ENCODE measurements at places on chromosomes 2 and 18.

DNA sequence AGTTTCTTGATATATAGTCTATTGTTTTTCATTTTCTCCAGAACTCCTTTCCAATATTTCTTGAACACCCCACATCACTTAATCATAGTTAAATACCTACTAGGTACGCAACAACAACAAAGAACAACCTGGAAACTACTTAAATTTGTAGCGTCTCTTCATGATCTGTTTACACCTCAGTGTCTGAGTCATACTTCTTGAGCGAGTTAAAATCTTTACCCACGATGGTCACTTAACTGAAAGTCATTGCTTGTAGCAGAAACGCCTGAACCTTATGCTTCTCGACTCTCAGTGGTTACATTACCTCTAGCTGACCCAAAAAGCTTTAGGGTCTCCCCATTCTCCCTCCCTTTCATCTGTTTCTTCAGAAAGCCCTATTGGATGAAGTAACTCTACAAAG, 131.3 kb downstream of the EN1 start:
- DNase-seq: no peak

- DNase-seq: no peak
Observed at GRCh38 chr18:45168866-45169600, 446.2 kb upstream of the SLC14A2 start.

DNA sequence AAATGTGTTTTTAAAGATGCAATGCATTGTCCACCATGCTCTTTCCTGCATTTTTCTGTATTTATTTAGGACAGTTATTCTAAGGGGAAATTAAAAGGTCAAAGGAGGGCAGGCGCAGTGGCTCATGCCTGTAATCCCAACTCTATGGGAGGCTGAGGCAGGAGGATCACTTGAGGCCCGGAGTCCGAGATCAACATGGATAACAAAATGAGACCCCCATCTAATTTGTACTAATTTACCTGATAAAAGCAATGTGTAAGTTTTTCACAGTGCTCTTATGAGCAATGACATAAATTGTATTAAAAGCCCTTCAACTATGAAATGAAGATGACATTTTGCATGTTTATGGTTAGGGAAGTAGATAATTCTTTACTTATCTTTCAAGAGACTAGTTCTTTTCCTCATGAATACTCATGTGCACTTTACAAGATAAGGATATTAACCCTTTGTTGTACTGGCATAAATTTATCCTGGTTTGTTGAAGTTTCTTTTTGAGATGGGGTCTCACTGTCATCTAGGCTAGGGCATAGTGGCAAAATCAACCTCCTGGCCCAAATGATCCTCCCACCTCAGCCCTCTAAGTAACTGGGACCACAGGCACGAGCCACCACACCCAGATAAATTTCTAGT, 9.7 kb downstream of the HSBP1L1 start:
- no peak for DNase-seq

DNA sequence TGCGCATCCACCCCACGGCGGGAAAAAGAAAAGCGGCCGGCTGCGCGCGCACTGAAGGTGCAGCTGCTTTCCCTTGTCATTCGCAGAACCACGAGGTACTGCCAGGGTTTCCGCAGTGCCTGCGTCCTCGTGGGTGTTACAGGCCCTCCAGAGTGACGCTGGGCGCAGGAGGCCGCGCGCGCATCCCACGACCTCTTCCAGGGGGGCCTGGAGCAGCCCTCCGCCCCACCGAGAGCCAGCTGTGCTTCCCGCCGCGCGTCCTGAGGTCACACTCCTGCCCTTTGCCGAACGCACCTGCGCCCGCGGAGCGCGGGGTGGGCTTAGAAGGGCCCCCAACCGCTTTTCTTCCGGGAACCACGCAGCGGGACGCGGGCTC, 378 bp upstream of the IAH1 start:
- peak; percentile 37 for DNase-seq

- no peak for DNase-seq
Observed at GRCh38 chr2:172211512-172211911, 108.8 kb upstream of the DLX2 start.

DNA sequence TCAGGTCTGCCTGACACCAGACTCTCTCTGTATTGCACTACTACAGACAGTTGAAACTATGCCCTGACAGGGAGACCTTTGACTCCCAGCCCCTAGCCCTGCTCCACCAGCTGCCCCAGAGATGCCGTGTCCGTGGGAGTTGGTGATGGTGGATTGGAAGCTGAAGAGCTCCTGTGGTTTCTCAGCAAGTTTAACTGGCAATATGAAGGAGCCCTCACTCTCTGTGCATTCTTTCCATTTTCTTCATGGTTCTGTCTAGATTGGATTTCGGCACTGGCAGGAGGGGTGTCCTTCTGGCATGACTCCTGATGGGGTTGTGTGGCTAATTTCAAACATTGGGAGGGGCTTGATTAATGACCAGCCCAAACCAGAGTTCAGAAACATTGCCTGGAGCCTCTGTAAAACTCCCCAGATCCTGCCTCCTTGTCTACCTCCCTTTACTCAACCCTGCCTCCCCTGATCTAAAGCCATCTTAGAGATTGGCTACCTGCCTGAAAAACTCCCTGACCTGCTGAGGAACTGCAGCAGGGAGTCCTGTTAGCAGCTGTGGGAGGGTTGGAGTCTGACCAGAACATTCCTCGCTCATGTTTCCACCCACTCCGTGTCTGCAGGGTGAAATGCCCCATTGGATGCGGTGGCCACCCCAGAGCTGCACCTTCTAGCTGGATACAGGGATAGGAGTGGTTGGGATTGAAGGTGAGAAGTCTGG, 206.9 kb upstream of the SPRED2 start:
- no peak for DNase-seq

GRCh38 chr2:217222309-217222910, 362.5 kb upstream of the TNP1 start:
- DNase-seq: no peak

DNA sequence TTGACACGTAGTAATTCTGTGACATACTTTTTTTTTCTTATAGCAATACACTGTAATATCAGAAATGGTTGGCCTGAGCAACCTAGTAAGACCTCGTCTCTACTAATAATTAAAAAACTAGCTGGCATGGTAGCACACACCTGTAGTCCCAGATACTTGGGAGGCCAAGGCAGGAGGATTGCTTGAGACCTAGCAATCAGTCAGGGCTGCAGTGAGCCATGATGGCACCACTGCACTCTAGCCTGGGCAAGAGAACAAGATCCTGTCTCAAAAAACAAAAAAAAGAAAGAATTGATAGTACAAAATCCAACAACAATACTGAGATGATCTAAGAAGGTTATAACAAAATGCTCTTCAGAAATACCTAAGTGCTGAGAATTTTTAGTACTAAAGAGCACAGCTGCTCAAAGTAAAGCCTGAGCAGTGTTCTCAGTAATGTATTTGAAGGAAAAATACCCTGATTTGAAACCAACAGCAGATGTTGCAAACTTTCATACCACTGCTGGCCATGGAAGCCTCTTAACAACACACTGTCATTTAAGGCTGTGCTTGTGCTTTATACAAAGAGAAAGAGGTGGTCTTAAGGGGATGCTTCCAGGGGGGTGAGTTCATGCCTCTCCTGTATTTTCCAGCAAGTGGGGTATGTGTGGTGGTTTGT, 132.6 kb upstream of the CDCA7 start:
- DNase-seq: no peak

DNA sequence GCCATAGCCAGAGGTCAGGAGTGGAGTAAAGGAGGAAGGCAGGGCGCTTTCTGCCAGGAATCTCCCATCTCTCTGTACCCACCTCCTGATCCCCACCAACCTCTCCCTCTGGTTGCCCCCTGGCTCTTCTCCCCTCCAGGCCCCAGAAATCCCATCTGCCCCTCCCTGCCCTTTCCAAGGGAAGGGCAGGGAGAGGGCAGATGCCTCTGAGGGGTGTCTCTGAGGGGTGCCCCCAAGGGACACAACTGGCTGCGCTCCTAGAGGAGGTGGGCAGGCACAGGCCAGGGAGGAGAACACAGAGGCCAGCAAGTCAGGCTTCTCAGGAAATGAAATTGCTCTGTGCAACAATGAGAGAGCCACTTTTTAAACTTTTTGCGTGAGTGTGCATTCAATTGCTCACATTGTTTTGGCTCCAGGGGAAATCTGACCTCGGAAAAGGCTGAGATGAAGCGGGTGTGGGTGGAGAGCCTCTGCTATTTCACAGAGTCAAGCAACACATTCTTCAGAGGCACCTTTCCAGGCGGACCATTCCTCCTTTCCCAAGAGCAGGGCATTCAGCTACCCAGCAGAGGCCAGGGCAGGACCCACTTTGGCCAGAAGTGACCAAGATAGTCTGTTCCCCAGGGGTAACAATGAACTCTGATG, 125.5 kb downstream of the SMAD7 start:
- DNase-seq: no peak

DNA sequence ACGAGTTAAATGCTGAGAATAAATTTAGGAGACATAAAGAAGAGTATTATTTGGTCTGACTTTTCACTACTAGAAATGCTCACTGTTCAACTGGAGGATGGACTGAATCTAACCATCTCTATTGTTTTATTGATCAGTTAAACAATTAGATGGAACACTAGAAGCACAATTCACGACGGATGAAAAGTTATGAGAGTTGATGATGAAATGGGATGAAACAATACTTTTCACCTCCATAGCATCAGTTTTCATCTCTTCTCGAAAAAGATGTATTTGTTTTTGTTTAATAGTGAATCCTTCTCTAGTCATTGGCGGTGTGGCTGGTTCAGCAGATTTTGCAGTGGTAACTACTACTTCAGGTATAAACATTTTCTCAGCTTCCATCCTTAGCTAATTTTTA, 19.3 kb downstream of the TTN start:
- DNase-seq: no peak

DNA sequence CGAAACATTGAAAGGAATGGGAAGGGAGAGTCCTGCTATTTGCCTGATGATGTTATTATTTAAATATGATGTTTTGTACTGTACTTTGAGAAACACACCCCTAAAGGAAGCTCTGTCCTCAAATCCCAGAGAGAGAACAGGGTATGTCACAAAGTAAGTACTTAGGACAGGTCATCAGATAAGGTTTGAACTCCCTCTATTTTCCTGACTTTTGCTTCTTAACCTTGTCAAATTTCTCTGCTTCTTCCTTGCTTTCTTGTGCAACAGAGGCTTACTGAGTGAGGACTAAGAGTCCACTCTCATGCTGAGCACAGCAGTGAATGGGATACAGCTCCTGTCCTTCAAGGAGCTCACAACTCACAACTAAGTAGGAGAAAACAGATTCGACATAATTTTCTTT, 3.7 kb downstream of the DGUOK start:
- DNase-seq: no peak
